ENCODE measurements at places on chromosomes 5 and 9. TPM values are rescaled to one million over a fixed set of nuclear protein-coding genes. Genes with fewer than 3 reads are reported as not detected.

SPATA6L gene
- 2.8 TPM for total RNA-seq

TAF11L10 gene
- total RNA-seq: not detected

MARVELD2 gene
- 2.4 TPM for total RNA-seq

DEPDC1B gene
- 17.6 TPM for total RNA-seq

BSPRY gene
- total RNA-seq: 0.06 TPM

TAF1L gene
- not detected for total RNA-seq

C9 gene
- total RNA-seq: not detected

PDLIM4 gene
- 0.45 TPM for total RNA-seq

MRRF gene
- 70.9 TPM for total RNA-seq

GPRIN1 gene
- 7.3 TPM for total RNA-seq

IFNE gene
- total RNA-seq: 1.1 TPM

GDA gene
- 1.2 TPM for total RNA-seq

DBH gene
- total RNA-seq: not detected

NUTM2G gene
- total RNA-seq: not detected
